HCT116 (cell line): ENCODE measurements at places on chromosomes 4 and X.

DNA sequence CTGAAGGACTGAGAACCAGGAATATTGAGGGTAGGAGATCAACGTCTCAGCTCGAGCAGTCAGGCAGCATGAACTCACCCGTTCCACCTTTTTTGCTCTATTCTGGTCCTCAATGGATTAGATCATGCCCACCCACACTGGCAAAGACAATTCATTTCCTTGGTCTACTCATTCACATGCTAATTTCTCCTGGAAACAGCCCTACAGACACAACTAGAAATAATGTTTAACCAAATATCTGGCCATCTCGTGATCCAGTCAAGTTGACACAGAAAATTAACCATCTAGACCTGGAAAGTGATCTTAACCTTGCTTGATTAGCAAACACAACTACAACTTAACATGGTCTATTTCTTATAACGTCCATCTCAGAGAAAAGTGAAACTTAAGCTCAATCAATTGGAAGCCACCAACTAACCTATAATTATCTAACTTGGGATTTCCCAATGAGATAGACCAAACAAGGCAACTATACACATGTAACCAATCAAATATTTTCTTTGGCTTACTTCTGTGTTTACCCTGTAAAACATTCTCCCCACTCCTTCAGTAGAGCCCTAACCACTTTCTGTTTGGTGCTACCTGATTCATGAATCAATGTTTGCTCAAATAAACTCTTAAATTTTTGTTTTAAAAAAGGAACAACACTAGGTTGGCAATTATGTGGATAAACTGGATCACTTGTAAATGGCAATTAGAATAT, 69.7 kb upstream of the MAMLD1 start:
- no peak for DNase-seq

- no peak for DNase-seq
Measured at GRCh38 chr4:46249516-46249915, 125.7 kb upstream of the GABRG1 start.

DNA sequence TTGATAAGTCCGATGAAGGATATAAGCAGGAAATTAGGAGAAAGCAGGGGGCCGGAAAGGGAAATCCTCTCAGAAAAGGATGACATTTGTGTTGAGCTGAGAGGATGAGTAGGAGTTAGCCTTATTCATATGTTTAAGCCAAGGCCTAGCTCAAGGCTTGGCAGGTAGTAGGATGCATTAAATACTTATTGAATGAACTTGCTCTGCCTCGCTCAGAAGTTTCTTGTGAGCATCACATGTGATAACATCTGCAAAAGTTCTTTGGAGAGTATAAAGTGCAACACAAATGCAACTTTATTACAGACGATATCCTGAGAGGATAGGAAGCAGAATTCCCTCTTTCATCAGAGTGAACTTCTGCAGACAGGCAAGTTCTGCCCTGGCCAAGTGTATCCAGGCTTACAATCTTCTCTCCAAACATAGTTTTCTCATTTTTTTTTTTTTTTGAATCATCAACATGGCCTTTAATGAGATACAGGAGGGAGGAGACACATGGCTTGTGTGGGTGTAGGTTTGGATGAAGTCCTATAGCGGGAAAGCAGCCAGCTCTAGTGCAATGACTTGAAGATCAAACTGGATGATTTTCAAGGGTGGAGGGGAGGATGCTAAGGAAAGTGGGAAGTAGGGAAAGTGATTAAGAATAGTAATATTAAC, 48.1 kb downstream of the LUZP4 start:
- DNase-seq = no peak

DNA sequence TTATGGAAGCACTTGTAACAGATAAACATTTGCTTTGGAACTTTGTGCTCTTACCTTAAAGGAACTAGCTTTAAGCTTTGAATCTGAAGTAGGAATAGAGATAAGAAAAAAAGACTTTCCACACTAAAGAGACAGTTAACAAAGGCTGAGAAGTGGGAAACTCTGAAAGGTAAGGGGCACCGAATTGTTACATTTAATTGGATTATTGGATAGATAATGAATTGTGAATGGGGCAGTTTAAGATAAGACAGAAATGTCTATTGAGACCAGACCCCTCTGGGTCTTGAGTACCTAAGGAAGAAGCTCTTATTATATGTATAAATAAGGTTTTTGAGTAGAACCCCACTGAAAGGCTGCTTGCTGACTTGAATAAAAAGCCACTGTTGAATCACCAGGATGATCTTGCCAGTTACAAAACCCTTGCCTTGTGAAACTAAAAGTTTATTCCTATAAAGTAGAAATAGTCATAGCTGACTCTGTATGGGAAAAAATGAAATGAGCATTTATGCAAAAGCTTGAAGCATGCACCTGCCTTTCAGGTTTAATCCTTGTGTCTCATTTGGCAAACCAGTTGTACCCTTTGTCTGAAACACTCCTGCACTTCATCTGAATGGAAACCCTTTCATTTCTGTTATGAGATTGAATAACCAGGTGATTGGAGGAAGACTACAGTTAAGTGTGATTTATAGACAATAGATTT, 423.2 kb downstream of the RPA4 start:
- no peak for DNase-seq

GRCh38 chr4:3485011-3485791, 22.1 kb downstream of the DOK7 start:
- DNase-seq = no peak

- DNase-seq = no peak
Measured at GRCh38 chr4:141144207-141144606, 10.9 kb upstream of the RNF150 start.

DNA sequence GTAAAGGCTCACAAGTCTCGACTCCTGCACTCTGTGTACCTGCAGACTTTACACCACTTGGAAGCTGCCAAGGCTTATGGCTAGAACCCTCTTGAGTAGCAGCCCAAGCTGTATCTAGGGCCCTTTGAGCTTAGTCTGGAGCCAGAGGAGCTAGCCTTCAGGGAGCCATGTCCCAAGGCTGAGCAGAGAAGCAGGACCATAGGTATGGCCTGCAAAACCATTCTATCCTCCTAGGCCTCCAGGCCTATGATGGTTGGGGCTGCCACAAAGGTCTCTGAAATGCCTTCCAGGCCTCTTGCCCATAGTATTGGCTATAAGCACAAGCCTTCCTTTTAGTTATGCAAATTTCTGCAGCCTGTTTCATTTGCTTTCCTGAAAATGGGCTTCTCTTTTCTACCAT, 380.7 kb upstream of the CPXCR1 start:
- DNase-seq = no peak

- no peak for DNase-seq
Measured at GRCh38 chrX:152942077-152942442, 44.2 kb downstream of the ZNF185 start.

GRCh38 chr4:180280726-180281297, 1962.4 kb upstream of the TENM3 start:
- DNase-seq = no peak

DNA sequence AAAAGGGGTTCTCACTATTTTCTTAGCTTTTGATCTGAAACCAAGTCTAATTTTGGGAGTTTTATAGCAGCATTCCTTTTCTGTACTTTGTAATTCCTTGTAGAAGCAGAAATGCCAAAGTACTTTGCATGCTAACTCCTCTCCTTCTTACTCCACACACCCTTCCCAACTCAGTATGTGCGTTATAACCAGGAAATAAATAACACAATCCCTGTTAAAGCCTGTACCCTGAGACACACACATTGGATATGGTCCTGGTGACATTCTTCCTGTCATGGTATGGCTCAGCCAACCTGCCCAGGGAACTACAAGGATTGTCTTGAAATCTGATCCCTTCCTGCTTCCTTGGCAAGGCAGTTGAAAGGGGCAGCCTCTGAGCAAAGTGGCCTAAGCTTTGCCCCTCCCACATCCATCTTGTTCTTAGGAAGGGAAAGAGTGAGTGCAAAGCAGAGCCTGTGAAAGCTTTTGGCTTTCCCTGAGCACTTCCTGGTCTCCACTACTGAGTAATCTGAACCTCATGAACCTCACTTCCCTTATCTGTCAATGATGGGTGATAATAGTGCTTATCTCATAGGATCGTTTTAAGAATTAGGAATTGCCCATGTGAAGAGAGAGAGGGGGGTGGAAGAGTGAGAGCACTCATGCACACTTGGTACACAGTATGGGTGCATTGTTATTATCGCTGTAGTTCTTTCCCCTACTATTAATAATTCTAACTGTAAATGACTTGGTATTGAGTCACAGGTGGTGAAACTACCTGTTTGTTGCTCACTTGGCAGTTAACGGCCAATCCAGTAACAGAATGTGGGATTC, 109.3 kb downstream of the AFF2 start:
- no peak for DNase-seq

DNA sequence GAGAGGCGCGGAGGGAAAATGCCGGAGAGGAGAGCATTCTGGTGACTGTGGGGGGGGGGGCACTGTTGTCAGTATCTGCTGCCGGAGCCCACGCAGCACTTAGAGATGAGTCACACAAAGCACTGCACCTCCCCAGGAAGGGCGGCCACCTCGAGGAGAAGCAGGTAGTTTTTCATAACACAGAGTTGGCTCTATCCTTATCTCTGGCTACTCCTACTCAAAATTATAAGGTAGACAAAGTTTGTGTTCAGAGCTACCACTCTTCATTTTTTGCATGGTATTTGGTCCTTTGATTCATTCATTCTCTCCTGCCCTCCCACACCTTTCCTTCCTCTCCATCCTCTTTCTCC, 76.2 kb upstream of the SCOC start:
- DNase-seq = peak; percentile 29

DNA sequence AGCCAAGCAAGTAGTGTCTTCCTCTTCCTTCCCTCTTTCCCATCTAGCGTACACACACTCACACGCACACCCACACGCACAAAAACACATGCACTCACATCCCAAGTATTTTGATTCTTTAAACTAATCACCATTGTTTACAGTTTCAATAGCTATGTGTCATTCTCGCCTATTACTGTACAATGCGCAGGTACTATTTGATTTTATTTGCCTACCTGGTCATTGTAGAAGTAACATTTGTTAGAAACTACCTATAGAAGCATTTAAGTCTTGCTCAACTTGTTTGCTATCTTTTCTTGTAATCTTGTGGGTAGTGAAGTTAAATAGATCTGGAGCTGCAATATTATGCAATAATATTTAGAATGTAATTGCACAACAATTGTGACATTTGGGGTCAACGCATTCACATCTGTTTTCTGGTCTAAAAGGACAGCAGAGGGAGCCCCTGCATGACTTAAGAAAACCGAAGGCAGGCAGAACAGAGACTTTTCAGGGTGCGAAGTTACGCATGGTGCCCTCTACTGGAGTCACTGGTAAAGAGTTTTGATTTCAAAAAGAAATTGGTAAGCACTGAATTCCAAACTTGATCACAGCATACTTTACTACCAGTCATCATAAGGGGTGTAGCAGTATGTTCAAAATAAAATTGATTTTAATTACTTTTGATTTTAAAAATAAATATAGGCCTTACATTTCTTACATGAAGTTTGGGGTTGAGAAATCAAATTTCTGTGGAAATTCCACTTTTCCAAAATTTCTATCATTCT, 503.3 kb upstream of the FAM241A start:
- DNase-seq = peak; percentile 91

DNA sequence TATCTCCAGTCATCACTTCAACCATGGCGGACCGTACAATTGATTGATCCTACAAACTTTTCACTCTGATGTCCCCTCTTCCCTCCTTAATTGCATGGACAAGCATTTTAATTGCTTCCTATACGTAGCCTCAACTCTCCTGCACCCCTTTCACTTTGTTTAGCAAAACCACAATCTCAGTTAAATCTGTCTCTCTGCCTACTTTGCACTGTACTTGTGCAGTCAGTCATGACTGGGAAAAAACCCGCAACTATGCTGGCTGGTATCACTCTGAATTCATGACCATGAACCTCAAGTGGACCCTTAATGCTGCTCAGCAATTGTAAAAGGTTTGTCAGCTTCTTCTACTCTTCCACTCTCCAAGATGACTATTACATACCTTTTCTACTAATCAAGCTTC, 51.7 kb upstream of the AFF2 start:
- no peak for DNase-seq

DNA sequence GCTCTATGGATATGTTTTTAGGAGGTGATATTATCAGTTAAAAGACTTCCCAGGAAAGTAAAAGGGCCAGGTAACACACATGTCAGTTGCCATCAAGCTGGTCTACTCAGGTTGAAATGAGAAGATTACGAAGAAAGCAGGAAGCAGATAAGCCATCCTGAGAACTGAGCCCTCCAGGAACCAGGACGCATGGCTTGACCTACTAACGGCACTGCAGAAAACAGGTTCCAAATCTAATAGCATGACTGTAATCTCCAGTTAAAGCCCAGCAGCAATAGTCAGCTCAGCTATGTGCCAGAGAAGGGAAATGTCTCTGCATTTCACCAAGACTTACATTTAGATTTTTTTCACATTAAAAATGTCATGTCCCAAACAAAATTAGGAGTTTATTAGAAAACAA, 77.9 kb downstream of the APBB2 start:
- no peak for DNase-seq

- DNase-seq = no peak
Measured at GRCh38 chr4:110248831-110249253, 50.4 kb upstream of the ELOVL6 start.

DNA sequence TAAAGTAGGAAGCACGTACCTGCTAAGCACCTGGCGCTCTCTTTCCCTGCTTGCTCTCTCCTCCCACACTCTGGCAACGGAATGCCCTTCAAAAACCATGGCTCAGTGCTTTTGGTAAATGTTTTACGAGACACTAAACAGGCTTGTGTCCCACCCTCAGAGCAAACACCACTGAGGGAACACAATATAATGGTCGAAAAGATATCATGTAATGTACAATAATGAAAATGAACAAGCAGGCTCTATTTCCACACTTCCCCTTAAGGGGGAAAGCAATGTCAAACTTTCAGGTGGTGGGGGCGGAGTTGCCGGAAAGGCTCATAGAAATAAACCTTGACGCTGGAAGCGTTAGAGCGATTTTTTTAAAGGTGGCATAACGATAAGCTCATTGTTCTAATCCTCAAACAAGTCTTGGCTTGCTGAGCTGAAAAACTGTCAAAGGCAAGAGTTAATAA, 115.1 kb downstream of the RBM47 start:
- DNase-seq = no peak

GRCh38 chr4:61543976-61544375, 343.9 kb downstream of the ADGRL3 start:
- DNase-seq = no peak

DNA sequence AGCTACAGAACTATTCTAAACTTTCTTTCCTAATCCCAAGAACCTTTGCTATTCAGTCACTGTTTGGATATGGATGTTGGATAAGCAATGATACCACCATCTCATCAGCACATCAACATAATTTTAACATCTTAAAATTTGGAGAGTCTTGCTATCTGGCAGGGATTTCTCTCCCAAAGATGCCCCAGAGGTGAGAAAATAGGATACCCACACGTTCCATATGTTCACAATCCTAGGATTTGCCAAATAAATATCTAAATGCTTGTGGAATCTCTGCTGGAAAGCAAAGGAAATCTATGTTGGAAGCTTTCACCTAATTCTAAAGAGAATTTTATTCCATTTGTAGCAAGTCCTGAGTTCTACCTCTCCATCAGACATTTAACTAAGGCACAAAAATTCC, 24.4 kb downstream of the SOWAHB start:
- no peak for DNase-seq

- no peak for DNase-seq
Measured at GRCh38 chrX:20913760-20914159, 460.5 kb upstream of the CNKSR2 start.

- no peak for DNase-seq
Measured at GRCh38 chrX:96578781-96579180, 105.9 kb upstream of the DIAPH2 start.

GRCh38 chr4:107853444-107854355, 29.0 kb downstream of the SGMS2 start:
- peak; percentile 42 for DNase-seq
